ENCODE measurements at places on chromosomes 1 and 21.

DNA sequence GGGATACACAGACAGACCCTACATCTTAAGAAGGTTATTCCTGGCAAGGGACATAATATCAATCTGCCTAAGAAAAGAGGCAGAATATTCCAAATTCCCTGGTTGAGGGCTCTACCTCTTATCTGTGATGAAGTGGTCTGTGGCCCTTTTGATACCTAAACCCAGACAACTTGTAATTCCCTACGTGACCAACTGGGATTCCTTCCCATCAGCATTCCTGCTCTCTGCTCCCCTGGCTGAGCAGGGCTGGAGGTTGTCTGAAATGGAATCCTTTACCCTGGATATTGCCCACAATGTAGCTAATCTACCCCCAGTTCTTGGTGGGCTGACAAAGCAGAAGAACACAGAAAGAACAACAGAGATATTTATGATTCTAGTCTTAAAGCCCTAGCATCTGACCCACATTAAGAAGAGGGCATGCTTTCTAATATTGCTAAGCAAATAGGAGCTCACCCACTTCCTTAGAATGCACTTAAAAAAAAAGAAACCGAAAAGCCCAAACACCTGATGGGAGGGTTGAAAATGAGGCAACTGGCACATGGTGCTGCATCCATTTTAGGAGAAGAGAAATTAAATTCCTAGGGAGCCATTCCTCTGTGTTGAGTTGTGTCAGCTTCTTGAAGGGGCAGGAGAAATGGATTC is 36.8 kb downstream of the GADD45A start:
- no peak for DNase-seq

DNA sequence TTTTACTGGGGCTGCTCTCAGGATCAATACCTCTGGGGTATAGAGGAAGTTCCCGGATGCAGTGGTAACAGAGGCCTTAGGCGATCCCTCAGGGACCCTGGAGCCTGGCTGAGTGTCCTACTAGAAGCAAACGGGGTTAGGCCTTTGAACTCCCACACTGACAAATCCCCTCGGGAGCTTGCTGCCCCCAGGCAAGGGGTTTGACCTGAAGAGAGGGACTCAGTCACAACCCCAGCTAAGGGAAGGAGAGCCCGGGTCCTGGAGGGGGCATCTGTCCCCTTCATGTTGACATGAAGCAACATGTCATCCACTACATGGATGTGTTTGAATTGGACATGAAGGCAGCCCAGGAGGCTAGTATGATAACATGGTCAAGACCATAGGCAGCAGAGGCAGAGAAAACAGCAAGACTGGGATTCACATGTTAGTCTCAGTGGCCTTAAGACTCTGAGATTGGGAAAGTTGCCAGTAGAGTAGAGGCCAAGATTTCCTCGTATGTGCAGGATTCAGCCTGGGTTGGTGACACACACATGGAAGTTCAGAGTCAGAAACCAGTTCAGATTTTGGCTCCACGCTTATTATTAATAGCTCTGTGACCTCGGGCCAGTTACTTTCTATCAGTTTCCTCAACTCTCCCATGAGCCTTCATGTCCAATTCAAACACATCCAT is 101.5 kb downstream of the KCNN3 start:
- DNase-seq, result no peak

- DNase-seq, result no peak
Measured at GRCh38 chr1:54168206-54168965, 15.6 kb upstream of the CDCP2 start.

DNA sequence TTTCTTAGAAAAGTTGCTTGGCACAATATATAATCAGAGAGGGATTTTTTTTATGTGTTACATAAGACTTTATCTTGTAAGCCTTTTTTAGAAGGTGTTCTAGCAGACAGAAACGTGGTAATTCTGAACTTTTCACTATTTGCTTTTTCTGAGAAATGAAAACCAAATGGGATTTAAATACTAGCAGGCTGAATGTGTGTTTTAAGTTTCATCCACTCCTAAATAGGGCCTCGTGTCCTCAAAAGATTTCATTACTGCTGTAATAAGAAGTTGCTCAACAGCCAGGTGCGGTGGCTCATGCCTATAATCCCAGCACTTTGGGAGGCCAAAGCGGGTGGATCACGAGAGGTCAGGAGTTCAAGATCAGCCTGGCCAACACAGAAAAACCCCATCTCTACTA is 44.7 kb upstream of the FMO2 start:
- no peak for DNase-seq

DNA sequence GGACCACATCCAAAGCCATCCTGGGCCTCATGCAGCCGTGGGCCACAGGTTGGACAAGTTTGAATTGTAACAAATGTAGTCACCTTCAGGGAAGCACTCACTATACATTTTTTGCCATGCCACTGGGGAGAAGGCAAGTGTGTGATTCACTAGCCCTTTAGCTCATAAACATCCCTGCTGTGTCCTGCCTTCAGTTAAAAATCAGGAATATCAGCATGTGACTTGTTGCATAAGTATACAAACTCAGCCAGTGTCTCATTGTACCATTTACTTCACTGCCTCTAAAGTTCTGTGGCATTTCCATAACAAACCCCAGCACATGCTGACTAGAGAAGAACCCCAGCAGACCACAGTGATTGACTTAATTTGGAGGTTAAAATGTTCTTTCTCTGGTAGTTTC is 142.0 kb upstream of the C1orf105 start:
- no peak for DNase-seq

GRCh38 chr21:26617176-26617575 is 44.1 kb upstream of the CYYR1 start:
- DNase-seq, result no peak

- no peak for DNase-seq
Measured at GRCh38 chr1:46822248-46822826, 23.5 kb downstream of the CYP4B1 start.

DNA sequence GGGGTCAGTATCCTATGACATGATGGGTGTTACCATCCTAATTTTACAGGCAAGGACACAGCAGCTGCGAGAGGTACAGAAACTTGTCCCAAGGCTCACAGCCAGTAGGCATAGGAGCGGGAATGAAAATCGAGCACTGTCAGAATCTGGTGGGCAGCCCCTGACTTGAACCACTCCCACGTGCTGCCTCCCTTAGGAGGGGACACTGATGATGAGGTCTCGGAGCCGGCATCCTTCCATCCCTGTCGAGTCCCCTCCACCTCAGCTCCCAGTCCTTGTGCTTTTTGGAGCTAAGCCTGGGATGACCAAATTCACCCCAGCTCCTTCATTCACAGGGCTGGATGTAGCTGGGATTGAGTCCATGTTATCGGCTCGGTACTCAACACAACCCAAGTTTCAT is 49.0 kb downstream of the B3GALT5 start:
- no peak for DNase-seq

- DNase-seq, result no peak
Measured at GRCh38 chr1:213326281-213327016, 275.4 kb downstream of the RPS6KC1 start.

- peak; percentile 41 for DNase-seq
Measured at GRCh38 chr1:186155594-186155993, 219.5 kb downstream of the TPR start.

DNA sequence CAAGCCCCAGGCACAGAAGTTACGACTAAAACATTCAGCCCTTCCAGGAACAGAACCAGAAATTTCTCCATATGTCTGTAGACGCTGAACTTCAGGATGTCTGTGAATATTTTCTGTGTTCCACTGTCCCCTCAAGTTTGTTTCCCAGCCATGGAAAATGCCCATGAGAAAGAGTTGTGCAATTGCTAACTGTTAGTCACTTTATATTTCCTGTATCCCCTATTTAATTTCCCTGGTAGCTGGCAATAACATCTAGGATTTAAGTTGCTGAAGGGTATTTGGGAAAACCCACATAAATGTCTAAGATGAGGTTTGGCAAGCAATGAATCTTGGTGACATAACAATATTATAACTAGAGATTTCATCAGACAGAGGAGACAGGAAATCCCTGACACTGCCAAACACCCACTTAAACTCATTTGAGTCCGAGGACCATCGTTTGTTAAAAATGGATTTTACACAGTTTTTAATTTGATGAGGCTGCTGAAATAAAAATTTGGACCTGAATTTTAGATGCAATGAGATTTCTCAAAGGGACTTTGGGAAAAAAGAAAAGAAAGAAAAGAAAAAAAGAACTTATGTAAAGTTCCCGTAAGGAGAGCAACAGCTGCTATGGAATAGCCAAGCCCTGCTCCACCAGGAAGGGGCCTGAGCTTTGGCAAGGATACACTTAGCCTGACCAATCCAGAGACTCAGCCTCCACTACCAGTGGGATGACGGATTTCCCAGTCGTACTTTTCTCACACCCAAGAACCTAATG is 21.8 kb upstream of the ERRFI1 start:
- DNase-seq, result no peak

GRCh38 chr1:33599516-33600115 is 127.2 kb downstream of the ZSCAN20 start:
- DNase-seq, result no peak

DNA sequence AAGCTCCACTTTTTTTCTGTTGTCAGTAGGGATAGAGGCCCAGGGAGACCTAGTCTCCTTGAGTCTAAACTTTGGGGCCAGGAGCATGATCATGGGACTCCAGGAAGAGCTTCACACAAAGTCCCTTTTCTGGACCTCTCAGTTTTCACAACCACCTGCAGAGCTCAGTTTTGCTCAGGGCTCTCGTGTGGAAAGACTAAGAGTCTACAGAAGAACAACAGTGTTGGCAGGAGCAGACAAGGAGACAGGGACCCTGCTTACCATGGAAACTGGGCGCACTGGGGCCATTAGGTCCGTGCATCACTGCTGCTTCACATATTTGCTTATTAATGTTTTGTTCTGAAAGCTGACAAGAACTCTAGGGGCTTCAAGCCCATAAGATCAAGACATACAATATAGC is 63.9 kb upstream of the HSD17B7 start:
- DNase-seq, result no peak

DNA sequence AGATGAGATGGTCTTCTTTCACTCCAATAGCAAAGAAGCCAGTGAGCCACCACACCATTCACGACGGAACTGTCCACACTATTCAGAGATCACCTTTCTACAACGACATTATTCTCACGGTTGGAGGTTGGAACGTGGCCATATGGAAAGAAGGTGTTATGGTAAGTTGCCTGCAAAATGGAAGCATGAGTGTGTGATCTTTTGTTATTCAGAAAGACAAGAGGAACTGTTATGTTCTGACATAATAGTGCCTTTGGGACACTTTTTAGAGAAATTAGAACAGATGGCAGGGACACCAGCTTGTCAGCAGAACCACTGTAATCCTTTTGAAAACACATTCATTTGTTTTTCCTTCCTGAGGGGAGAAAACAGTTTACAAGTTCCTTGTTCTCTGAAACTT is 75.8 kb upstream of the MCOLN3 start:
- no peak for DNase-seq

- no peak for DNase-seq
Measured at GRCh38 chr1:150210091-150210490, 25.8 kb downstream of the ANP32E start.

GRCh38 chr1:109933856-109934711 is 23.4 kb downstream of the CSF1 start:
- peak; percentile 25 for DNase-seq

GRCh38 chr1:71667216-71667615 is 586.4 kb upstream of the ZRANB2 start:
- peak; percentile 38 for DNase-seq

- DNase-seq, result no peak
Measured at GRCh38 chr1:66925558-66925910, 744 bp downstream of the MIER1 start.

GRCh38 chr1:910311-910880 is 13.3 kb upstream of the SAMD11 start:
- no peak for DNase-seq

- DNase-seq, result no peak
Measured at GRCh38 chr1:91172541-91172940, 150.7 kb upstream of the ZNF644 start.

DNA sequence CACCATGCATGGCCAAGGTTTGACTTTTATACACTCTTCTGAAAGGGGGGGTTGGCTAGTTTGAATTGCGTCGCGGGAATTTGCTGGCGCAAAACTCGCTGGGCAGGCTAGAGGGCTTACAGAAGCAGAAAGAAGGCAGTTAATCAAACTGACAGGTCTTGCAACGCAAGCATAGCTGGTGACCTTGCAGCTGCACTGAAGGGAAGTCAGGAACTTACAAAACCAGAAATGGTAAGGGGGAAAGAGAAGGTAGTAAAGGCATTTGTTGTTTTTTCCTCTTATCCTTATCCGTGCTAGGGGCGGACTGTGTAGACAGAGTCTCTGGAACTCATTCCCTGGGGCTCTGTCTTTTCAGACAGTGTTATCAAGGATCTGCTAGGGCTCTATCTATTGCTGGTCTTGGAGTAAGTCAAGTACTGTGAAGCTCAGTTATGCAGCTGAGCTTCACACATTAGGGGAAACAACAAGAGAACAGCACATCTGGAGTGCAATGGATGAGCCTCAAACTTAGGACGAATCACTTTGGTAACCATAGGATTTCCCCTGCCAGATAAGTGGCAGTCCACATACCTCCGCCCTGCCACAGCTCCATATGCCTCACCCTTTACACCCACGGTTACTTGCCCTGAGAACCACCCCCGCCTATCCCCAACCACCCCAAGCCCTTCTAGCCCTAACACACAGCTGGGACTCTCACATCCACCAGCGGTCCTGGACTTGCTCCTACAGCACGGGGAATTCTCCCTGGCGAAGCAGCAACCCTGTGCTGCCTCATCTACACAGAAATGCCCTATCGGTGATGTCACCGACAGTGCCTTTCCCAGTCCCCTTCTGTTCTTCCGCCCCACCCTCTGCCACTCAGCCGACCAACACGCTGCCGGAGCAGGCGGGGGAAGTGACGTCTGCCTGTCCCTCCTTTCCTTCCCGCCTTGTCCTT is 251.4 kb downstream of the FAM72C start:
- DNase-seq, result no peak

DNA sequence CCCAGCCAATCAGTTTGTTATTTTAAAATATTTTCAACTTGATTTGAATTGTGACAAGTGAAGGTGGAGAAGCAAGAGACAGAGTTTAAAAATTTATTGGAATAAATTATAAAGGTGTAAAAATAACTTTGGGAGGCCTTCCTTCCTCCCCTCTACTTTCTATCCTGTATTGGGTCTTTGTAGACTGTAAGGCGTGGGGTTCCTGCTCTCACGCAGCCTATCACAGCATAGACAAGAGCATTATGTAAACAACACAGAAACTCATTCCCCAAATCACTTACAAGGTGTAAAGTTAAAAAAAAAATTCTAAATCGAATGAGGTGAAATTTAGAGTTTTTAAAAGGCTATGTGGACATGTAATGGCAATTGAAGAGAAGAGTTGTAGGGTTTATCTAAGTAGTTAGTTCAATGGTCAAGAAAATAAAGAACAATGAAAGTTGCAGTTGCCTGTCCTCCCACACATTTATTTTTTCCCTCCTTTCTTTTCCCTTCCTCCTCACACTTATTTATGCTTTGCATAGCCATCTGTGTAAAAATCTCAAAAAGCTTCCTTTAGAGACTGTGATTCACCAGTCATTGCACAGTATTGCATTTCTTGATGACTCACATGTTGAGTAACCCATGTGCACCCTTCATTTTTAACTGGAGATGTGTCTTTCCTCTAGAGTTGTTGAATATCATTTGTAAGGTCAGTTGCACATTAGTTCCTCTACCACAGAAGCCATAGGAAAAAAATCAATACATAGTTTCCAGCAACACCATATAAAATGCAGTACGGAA is 242.2 kb downstream of the PTPRC start:
- DNase-seq, result peak; percentile 85

- peak; percentile 64 for DNase-seq
Measured at GRCh38 chr21:37564341-37564923, 197.9 kb downstream of the DYRK1A start.

GRCh38 chr1:226943927-226944326 is 3.8 kb downstream of the COQ8A start:
- DNase-seq, result no peak

Data from AML-193 (cell line).